ENCODE measurements at places on chromosomes 6 and 20.

GRCh38 chr20:28562510-28562898, 2695.0 kb upstream of the DEFB115 start:
- no peak overlapping the region for H3K27ac ChIP-seq
- no peaks in the 10 kb centered on the region for H3K27me3 ChIP-seq
- peaks cover 26% of the 10 kb centered on the region for H3K36me3 ChIP-seq
- H3K4me3 ChIP-seq: no peak overlapping the region
- H3K4me1 ChIP-seq: no peaks in the 10 kb centered on the region
- ATAC-seq: no peak

DNA sequence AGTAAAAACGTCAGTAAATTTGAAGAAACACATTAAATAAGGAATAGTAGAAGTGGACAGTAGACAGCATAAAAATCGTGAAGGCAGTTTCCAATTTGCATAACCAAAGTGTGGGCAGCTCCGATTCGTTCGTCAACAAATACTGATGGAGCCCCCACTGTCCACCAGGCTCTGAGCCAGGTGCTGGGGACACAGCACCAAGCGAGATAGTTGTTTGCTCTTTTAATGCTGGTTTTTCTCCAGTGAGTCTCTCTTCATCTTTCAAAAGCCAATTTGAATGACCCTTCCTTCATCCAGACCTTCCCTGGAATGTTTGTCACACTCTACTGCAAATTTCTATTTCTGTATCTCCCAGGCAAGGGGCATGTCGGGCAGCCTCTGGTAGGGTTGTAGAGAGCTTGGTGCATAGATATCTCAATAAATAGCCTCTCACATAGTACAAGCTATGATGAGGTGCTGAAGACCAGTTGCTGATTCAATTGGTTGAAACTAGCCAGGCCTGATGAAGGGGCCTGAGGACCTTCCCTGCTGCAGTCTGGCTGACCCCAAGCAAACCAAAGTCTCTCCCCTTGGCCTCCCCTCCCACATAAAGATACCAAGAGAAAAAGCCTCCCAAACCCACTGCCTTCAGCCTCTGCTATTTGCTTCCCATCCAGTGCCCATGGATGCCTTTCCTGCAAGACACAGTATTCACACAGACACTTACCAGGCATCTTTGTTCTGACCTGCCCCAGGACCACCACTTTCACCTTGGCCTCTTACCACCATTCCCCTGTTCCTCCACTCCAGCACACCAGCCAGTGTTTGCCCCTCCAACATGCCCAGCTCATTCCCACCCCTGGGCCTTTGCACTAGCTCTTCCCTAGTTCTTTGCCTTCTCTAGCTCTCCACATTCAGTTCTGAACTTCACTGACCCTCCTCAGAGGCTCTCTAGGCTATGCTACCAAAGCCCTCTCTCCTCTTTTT, 125.2 kb downstream of the CEBPB start:
- no peak overlapping the region for H3K4me3 ChIP-seq
- no peaks in the 10 kb centered on the region for H3K36me3 ChIP-seq
- no peaks in the 10 kb centered on the region for H3K4me1 ChIP-seq

DNA sequence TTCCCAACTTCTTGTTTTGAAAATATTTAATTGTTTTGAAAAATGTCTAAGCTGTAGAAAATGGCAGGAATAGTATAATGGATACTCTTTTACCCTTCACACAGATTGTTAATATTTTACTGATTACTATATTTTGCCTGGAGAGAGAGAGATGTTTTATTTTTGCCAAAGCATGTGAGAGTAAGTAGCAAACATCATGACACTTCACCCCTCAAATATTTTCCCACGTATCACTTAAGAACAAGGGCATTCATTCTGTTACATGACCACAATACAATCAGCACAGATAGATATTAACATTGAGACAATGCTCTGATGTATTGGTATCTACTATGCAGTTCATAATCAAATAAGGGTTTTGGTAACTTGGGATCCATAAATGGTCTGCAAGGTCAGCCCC, 116.5 kb downstream of the CCDC170 start:
- no peaks in the 10 kb centered on the region for H3K36me3 ChIP-seq
- no peak overlapping the region for H3K27ac ChIP-seq
- peaks cover 34% of the 10 kb centered on the region for H3K27me3 ChIP-seq
- H3K4me1 ChIP-seq: no peaks in the 10 kb centered on the region
- no peak for ATAC-seq

DNA sequence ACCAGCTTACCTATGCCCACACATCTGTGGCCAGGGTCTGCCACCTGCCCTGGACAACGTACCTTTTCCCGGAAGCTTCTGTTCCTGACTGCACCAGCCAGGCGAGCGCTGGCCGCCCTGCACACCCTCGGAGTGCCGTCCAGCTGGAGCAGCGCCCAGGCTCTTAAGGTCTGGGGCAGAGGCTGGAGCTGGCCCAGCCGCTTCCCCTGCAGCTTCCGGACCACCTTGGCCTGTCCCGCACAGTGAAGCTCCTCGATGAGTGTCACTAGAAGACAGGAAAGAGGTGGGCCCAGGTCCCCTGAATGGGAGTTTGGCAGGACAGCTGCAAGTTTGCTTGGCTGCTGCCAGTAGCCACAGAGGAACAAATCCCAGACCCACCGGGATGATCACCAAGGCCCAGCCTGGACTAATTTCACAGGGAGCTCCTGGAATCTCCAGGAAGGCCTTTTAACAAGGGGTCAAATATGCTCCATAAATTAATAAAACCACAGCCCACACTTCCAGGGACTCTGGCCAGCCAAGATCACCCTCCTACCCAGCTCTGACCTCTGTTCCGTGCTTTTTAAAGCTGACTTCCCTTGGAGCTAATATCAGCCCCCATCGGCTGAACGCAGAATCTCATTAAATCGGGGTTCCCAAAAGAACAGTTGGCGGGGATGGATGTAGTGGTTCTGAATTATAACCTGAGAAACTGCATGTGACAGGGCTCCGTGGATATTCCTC, 82.3 kb downstream of the PTPN1 start:
- H3K36me3 ChIP-seq: peaks cover 26% of the 10 kb centered on the region
- ATAC-seq: no peak
- peaks cover 8% of the 10 kb centered on the region for H3K4me1 ChIP-seq
- H3K27ac ChIP-seq: no peak overlapping the region

- no peaks in the 10 kb centered on the region for H3K4me1 ChIP-seq
- no peak overlapping the region for H3K27ac ChIP-seq
- H3K36me3 ChIP-seq: no peaks in the 10 kb centered on the region
- no peak overlapping the region for H3K4me3 ChIP-seq
- H3K27me3 ChIP-seq: peaks cover 5% of the 10 kb centered on the region
Observed at GRCh38 chr6:101083533-101084175, 202.5 kb upstream of the ASCC3 start.

GRCh38 chr6:118751072-118751471, 99.7 kb upstream of the CEP85L start:
- H3K4me3 ChIP-seq: no peak overlapping the region
- no peaks in the 10 kb centered on the region for H3K27me3 ChIP-seq
- H3K36me3 ChIP-seq: no peaks in the 10 kb centered on the region
- no peak for ATAC-seq
- H3K27ac ChIP-seq: no peak overlapping the region
- H3K4me1 ChIP-seq: peaks cover 10% of the 10 kb centered on the region

- H3K36me3 ChIP-seq: peaks cover 97% of the 10 kb centered on the region
- H3K27me3 ChIP-seq: no peaks in the 10 kb centered on the region
- H3K4me1 ChIP-seq: peaks cover 71% of the 10 kb centered on the region
- ATAC-seq: no peak
- peak overlapping the region; percentile 57 for H3K4me3 ChIP-seq
- no peak overlapping the region for H3K27ac ChIP-seq
Observed at GRCh38 chr6:15264902-15265761, 19.3 kb downstream of the JARID2 start.

GRCh38 chr6:144909753-144910285, 624.7 kb downstream of the UTRN start:
- H3K27me3 ChIP-seq: peaks cover 16% of the 10 kb centered on the region
- ATAC-seq: no peak
- no peaks in the 10 kb centered on the region for H3K36me3 ChIP-seq
- no peaks in the 10 kb centered on the region for H3K4me1 ChIP-seq
- no peak overlapping the region for H3K27ac ChIP-seq
